H1 (cell line): ENCODE measurements at places on chromosomes 16 and 17. TPM values are rescaled to one million over a fixed set of nuclear protein-coding genes. Genes with fewer than 3 reads are reported as not detected.

Gene ADAD2
- total RNA-seq, result 1.3 and 1.6 TPM in 2 replicates

Gene SECTM1
- 0.20 and 0.57 TPM in 2 replicates for total RNA-seq

Gene HCRT
- not detected in 2 replicates for total RNA-seq

Gene JPH3
- 28.3 and 28.4 TPM in 2 replicates for total RNA-seq

Gene KCNG4
- not detected in 2 replicates for total RNA-seq

Gene OR3A3
- not detected in 2 replicates for total RNA-seq

Gene SPAG7
- total RNA-seq, result 81.9 and 83.6 TPM in 2 replicates

Gene PRRT2
- total RNA-seq, result 12.8 and 16.6 TPM in 2 replicates

Gene CORO1A
- 11.7 and 12.1 TPM in 2 replicates for total RNA-seq

Gene AATK
- total RNA-seq, result 3.2 and 3.5 TPM in 2 replicates

Gene TEX14
- 0.88 and 2.5 TPM in 2 replicates for total RNA-seq

Gene SOX15
- total RNA-seq, result 14.3 and 15.2 TPM in 2 replicates

Gene DLX4
- 0.80 and 0.88 TPM in 2 replicates for total RNA-seq

Gene BRICD5
- 6.1 and 8.5 TPM in 2 replicates for total RNA-seq

Gene EFNB3
- 15.0 and 16.0 TPM in 2 replicates for total RNA-seq

Gene MYL4
- not detected in 2 replicates for total RNA-seq

Gene CTRB2
- not detected in 2 replicates for total RNA-seq

Gene MT1X
- total RNA-seq, result 52.4 and 64.5 TPM in 2 replicates

Gene GSDMA
- not detected in 2 replicates for total RNA-seq

Gene ATP6V0A1
- total RNA-seq, result 55.3 and 57.3 TPM in 2 replicates

Gene HSD17B1
- total RNA-seq, result 0.88 and 1.1 TPM in 2 replicates

Gene KRTAP9-8
- not detected in 2 replicates for total RNA-seq

Gene ABCC12
- not detected in 2 replicates for total RNA-seq

Gene PRKCB
- 12.1 and 13.0 TPM in 2 replicates for total RNA-seq

Gene EVPL
- total RNA-seq, result 0.75 and 0.99 TPM in 2 replicates

Gene SPNS3
- not detected in 2 replicates for total RNA-seq
